GM12864 (cell line): ENCODE measurements at places on chromosomes 2 and 18.
A peak's percentile ranks its signal among the peaks of the same experiment; 100 is the strongest.

- DNase-seq = no peak
These were observed 655.5 kb downstream of the DCDC2C start for GRCh38 chr2:4358837-4359236.

DNA sequence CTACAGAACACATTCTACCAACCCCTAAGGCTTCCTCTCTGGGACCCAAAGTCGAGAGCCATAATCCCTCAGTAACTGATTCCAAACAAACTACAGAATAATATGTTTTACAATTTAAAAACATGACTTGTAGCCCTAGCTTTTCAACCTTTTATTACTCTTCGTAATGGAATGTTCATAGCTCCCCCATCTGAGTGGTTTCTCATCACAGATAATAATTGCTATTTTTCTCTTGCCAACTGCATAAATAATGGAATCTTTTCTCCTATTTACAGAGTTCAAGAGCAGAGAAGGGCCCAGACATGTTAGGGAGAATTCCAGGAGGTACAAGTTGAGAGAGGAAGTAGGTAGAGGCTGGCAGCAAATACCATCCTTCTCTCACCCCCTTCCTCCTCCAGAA is 59.9 kb upstream of the CERS6 start:
- no peak for DNase-seq

DNA sequence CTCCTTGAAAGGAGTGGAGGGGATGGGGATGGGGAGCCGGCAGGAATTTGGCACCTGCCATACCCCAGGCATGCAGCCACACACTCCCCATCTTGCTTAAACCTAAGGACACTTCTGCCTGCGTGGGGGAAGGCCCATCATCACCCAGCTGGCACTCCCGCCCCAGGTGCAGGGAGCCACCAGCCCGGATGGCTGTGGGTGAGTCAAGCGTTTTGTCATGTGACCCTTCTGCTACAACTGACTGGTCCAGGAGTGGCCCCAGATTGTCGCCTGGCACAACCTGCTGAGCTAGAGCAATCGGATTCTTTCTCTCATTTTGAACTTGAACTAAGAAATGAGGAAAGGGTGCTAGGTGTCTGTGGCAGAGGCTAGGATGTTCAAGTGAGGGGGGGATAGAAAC is 61.3 kb downstream of the TSN start:
- no peak for DNase-seq

DNA sequence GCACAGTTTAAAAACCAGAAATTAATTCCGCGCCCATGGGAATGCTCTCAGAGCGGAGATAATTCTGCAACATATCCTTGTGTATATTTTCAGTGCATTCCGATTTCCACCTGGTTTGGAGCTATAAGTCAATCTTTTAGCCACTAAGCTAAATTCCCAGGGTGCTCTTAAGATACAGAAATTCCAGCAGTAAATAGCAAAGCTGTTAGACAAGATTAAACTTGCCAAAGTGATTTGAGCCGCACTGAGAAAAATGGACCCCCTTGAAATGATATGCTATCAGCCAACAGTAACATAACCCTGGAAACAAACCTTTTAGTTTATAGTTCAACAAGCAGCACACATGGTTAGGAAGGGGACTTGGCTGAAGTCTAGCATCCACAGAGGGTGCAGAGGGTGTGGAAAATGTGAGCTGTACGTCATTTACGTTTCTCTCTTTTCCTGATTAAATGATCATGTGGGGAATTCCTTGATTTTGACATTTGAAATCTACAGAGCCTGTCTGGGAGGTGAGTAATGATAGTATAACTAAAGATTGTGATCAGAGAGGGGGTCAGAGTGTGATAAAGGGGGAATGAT is 99.8 kb upstream of the COPS8 start:
- no peak for DNase-seq

DNA sequence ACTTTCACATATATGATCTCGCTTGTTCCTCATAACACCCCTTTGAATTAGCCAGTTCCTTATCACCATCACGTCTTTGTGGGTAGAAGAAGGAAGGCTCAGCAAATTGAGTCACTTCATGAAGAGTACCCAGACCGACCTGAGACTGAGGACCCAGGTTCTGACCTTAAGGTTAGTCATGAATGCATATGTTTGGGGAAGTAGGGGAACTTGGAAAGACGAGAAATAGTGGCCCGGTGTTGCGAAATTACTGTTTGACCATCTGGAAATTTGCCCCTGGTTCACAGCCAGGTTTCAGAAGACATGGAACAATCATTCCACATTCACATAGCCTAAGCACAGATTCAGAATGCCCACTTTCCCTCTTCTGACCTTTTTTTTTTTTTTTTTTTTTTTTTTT is 59.8 kb downstream of the MEIS1 start:
- DNase-seq = no peak

GRCh38 chr2:84711651-84712050 is 169.2 kb downstream of the TRABD2A start:
- DNase-seq = no peak

GRCh38 chr2:133247631-133248030 is 320.6 kb downstream of the NCKAP5 start:
- DNase-seq = no peak

DNA sequence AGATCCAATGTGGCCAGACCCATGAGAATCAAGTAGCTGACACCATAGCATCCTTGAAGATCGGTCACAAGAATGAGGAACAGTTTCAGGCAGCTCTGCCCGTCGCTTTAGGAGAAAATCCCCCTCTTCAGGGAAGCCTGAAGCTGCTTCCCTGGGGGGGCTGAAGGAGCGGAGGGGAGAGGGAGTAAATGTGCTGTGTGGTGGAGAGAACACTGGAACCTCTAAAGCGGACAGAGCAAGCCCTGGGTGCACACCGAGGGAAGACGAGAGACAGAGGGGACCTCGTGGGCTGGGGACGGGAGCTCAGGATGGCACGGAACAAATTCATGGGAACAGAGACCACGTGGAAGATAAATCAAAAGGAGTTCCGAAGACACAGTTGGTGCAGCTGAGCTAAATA is 154.3 kb downstream of the NDUFA10 start:
- DNase-seq = no peak

GRCh38 chr18:48348739-48349138 is 60.4 kb downstream of the ZBTB7C start:
- DNase-seq = no peak

- no peak for DNase-seq
These were observed 9.4 kb upstream of the CEP68 start for GRCh38 chr2:65046633-65047407.

DNA sequence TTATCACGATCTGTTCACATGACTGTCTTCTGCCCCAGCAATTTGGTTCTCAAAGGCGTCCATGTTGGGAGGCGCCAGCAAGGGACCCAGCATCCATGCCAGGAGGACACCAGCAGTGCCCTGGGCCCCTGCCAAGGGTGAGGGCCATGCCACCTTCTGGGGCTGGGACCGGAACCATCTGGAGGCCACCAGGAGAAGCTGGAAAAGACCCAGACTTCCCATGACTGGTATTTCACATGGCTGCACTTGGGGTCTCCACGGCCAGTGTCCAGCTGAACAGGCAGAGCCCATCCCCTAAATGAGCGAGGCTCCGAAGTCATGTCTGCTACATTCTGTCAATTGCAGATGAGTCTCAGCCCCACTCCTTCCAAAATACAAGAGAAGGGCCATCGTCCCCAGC is 306.8 kb upstream of the HS6ST1 start:
- no peak for DNase-seq

GRCh38 chr2:96847586-96847985 is 3.8 kb upstream of the ANKRD23 start:
- DNase-seq = no peak

GRCh38 chr2:240246173-240246820 is 105.8 kb upstream of the OTOS start:
- DNase-seq = no peak

- DNase-seq = no peak
These were observed 29.6 kb upstream of the ALPP start for GRCh38 chr2:232348936-232349335.

DNA sequence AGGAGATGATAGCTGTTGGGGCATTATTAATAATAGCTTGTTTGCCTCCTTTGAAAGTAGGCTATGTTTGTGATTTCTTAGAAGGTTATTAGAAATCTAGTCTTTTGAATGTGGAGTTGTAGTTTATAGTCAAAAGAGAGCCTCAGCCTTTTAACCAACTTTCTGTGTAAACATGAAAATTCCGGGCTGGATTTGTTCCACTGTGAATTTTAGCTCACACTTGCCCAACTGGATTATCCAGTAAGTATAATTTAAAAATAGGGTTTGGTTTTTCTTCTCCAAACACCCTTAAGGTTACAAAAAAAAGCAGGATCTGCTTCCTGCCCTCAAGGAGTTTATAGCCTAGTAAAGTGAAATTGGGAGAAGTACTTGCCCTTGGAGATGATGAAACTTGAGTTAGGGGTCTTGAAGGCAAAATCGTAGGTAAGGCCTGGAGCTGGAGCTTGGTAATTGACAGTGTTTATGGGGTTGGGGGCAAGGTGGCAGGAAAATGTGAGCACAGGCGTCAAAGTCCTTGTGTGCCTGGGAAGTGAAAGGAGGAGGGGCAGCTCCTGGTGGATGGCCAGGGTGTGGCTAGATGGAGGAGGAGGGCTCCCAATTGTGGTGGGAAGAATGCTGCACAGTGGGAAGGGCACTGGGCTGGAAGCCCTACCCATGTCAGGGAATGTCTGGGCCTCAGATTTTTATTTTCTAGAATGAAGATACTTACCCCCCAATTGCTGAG is 21.3 kb downstream of the ITGA6 start:
- no peak for DNase-seq

DNA sequence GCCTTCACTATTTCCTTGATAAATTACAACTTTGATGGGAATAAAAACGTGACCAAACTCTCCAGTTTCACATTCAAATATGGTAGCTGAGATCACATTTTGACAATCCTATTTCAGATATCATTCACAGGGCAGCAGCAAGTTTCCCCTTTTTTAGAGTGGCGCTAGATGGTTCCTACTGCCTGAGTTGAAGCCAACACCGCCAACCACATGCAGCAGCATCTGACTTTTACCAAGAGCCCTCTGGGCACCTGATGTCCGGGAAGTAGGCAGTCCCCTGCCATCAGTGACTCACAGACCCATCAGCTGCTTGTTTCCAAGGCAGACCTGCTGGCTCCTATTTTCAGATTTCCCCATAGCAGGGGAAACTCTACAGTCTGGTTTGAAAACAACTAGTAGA is 4.0 kb upstream of the MREG start:
- peak; percentile 55 for DNase-seq

GRCh38 chr2:85958731-85959130 is 69.9 kb upstream of the ST3GAL5 start:
- DNase-seq = no peak

- no peak for DNase-seq
These were observed 8.3 kb downstream of the ARL5A start for GRCh38 chr2:151819920-151820319.

GRCh38 chr2:59032499-59032898 is 791.4 kb upstream of the FANCL start:
- no peak for DNase-seq

- no peak for DNase-seq
These were observed 53.6 kb upstream of the ATP8B1 start for GRCh38 chr18:57856557-57857280.

DNA sequence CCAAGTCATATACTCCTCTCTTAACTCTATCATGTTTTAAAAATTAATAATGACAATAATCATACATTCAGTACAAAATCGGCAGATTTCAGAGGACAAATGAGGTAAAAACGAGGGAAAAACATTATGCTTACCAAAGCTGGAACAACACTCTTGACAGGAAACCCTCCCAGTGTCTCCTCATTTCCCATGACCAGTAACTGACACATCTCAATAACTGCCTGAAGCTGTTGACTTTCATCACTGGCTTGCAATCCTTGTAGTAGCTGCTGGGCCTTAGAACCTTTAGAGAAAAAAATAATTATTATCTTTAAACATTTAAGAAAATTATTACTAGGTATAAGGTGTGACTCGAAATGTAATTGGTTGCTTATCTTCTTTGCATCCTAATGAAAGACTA is 103.6 kb downstream of the TRIP12 start:
- no peak for DNase-seq

DNA sequence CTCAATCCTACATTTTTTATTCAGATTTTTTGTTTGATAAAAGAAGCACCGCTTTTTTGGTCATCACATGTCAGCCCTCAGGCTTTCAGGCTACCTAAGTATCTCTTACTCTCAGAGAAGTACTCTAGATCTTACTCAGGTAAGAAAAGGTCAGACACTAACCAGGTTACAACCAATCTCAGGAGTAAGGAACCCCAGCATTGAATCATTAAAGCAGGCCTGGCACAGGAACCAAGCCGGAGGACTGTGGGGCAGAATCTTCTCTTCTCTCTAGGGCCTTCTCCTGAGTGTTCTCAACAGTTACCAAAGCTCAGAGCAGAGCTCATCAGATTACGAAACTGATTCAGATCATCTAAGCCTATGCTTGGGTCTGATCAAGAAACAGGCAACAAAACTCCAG is 28.2 kb downstream of the RBMS1 start:
- DNase-seq = no peak

- no peak for DNase-seq
These were observed 127.4 kb upstream of the MSH6 start for GRCh38 chr2:47655563-47655880.

DNA sequence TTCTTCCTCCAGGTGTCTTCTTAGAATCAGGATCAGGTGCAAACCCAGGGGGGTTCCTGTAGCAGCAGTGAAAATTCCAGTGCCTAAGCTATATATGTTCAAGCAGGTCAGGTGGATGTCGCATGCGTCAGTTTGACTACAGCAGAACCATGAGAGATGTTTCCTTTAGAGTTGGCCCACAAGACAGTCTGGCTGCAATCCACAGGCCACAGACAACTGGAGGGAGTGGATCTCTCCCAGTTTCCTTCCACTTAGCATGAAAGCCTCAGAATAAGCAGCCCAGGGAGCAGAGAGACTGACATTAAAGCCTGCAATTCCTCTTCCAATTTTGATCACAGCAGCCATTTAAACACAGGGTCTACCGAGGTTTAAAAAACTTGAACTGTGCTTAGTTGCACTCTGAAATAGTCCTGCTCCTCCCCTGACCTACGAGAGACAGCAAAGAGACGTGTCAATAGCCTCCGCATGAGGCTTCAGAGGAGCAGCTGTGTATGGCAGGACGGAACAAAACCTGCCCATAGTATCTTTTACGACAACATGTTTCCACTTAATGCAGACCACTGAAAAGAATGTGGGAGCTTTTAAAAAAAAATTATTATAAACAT is 988 bp upstream of the KCNE4 start:
- no peak for DNase-seq
